ENCODE measurements at places on chromosomes 1 and 21.

DNA sequence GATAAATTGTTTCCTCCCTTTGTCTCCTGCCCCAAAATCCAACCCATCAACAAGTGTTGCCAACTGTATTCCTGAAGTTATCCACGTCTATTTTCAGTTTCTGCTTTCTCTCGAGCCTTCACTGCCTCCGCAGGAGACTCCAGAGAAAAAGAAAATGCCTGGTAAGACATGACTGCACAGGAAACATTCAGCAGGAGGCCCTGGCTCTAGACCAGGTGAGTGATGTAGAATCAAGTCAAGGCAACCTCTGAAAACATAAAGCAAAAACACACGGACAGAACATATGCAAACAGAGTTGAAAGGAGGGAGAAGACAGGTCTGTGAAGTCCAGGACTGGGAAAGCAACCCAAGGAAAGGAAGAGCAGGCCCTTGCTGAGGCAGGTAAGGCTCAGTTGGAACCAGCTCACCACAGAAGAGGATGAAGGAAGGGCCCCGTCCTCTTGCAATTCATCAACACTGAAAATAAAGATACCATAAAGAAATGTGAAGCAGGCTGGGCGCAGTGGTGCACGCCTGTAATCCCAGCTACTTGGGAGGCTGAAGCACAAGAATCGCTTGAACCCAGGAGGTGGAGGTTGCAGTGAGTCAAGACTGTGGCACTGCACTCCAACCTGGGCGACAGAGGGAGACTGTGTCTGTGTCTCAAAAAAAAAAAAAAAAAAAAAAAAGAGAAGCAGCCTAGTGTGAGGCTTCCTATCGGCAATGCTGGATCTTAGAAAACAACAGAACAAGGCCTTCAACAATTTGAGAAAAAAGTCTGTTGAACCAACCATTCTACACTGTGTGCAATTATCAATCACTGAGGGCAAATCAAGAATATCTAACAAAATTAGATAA, 8.8 kb downstream of the NOL9 start:
- peak; percentile 66 for ATAC-seq

- ATAC-seq: no peak
Observed at GRCh38 chr1:119288751-119289150, 79.8 kb upstream of the HAO2 start.

DNA sequence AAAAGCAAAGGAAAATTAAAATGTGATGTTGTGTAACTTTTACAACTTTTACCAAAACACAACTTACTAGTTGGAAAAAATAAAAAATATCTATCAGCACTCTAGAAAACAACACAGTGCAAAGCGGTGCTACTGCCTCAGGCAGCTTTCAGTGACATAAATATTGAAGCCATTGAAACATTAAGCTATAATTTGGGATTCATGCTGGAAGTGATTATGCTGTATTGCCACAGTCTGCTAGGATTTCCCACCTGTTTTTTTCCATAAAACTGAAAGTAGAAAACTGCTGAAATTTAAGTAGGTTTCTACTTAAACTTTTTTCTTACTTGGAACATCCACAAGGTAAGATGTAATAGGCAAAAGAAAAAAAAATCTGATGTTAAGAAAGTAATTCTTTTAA, 674.4 kb downstream of the KCNT2 start:
- ATAC-seq: no peak

GRCh38 chr1:15439325-15439724, 1.1 kb downstream of the CTRC start:
- no peak for ATAC-seq

DNA sequence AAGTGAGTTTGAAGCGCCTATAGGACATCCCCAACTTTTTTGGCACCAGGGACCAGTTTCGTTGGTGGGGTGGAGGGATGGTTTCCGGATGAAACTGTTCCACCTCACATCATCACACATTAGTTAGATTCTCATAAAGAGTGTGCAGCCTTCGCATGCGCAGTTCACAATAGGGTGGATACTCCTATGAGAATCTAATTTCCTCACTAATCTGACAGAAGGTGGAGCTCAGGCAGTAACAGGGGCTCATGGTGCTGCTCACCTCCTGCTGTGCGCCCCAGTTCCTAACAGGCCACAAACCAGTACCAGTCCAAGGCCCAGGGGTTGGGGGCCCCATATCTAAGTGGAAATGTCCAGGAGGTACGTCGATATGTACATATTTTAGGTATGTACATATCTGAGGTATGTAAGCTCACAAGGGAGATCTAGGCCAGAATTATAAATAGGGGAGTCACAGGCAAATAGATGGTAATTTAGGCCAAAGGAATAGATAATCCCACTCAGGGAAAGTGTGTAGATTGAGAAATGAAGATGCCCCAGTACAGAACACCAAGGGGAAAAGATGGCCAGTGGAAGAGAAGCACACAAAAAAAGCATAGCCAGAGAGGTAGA, 27.5 kb upstream of the RASAL2 start:
- no peak for ATAC-seq

DNA sequence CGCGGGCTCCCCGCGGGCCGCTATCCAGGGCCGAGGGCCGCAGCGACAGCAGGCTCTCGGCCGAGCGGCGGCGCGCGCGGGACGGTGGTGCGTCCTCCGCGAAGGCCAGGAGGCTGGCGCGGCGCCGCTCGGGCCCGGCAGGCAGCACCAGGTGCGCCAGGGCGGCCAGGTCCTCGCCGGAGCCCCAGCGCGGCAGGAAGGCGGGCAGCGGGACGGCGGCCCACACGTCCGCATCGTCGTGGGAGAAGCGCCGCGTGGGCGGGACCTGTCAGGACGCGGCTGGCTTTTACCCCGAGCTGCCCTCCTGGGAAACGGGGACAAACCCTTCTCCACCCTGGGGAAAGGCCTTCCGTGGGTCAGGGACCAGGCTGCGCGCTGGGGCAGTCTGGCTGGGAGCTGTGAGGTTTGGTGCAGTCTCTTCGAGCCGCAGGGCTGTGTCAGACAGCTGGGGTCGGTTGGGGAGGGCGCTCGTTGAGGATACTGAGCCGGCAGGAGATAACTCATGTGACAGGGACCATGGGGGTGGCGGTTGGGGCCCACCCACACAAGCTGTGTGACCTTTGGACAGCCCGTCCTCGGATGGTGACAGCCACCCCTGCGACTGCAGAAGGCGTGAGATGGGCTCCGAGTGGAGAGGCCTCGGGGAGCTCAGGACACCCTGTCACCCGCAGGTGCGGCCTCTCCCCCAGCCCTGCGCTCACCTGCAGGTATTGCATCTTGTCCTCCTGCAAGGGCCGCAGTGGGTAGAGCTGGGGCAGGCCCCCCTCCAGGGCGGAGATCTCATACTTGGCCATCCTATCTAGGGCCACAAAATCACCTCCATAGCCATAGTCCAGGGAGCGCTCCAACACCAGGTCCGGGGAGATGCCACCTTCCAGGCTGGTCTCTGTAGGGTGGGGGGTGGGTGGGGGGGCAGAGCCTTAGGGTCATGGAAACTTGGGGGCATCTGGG, 6.0 kb downstream of the HES3 start:
- ATAC-seq: no peak

DNA sequence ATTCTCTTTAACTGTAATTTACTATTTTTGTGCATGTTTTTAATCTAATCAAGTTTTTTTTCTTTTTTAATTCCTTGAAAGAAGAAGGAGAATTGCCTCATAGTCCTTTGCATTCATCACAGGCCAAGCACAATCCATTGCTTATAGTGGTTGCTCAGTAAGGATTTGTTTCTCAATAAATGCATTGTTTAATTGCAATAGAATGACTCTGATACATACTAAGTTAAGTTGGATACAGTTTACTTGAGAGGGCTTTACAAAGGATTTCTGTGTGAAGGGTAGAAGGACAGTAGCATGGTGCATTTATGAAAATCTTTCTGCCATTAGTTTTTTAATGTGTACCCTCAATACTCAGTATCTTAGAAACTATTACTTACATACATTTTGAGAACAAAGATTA, 186.2 kb downstream of the LRRIQ3 start:
- ATAC-seq: no peak

DNA sequence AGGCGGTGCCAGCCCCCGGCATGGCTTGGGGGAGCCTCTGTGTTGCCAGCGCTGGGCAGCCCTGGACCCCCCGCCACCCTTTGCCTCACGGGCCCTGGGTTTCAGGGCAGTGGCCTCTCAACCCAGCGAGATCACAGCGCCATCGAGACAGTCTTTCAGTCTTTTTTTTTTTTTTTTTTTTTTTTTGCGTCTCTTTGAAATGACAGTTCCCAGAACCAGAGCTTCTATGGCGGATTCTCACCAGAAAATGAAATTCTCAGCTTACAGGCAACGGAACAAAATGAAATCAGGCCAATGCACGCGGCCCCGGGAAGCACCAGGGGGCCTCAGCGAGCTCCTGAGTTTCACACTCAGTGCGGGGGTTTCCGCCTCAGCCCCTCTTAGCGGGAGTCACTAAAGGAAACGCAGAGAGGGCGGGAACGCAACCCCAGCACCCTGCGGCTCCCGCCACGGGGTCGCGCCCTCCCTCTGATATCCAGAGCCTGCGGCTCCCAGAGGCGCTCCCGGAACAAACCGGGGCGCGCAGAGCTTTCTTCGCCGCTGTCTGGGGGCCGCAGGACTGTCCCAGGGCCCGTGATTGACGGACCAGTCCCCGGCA, 8.0 kb upstream of the COL6A1 start:
- peak; percentile 41 for ATAC-seq

DNA sequence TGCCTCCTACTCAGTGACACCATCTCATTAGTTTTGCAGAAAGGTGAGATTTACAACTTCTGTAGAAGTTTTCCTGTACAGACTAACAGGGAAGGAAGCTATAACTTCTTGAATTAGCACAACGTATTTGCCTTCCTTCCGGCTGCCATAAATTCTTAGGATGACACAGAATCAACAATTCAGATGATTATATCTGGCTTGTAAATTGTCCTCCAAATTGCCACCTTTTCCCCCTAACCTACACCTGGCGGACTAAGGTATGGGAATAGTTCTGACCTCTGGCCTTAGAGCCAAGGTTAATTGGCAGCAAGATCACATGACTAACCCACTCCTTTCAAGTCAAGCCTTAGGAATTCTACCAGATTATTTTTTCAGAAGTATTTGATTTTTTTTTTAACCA, 284.3 kb downstream of the LMO4 start:
- ATAC-seq: no peak

- no peak for ATAC-seq
Observed at GRCh38 chr1:25017436-25018109, 87.5 kb upstream of the RUNX3 start.

DNA sequence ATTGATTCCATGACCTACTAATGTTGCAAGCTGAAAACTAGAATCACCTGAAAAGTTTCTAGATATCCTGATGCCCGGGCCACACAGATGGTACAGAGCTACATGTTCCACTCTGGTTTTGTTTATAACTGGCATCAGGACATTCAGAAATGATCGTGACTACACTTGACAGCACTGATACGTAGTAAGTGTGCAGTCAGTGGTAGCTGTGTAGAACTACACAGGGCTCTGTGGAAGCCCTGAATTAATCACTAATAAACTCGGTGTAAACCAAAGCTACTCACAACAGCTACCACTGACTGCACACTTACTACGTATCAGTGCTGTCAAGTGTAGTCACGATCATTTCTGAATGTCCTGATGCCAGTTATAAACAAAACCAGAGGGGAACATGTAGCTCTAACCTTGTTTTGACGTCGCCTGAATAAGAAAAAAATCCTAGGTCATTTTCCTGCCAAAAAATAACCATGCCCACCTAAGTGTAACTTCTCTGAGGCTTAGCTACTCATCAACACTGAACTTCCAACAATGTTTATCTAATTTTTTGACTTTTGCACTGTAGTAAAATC, 149.7 kb downstream of the TGFBR3 start:
- no peak for ATAC-seq

GRCh38 chr21:46110499-46111192, 12.7 kb downstream of the COL6A2 start:
- no peak for ATAC-seq

GRCh38 chr1:103945774-103946173, 196.1 kb downstream of the AMY1C start:
- ATAC-seq: no peak

GRCh38 chr1:207752456-207752998, 673 bp downstream of the CD46 start:
- ATAC-seq: peak; percentile 54

DNA sequence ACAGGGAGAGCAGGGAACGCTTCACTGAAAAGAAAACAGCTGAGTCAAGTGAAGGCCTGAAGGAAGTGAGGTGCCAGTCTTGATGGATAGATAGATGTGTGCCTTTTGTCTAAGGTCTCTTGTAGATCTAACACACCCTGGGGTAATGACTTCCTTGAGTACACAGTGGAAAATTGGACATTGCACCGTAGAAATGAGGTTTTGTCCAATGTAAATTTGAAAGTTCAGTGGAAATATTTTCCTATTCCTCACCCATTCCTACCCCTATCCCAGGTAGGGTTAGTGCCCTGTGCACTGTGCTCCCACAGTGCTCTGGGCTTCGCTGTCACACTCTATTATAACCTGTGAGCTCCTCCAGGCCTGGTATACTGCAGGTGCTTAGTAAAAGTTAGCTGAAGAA, 24.3 kb downstream of the ZMYND12 start:
- no peak for ATAC-seq

- ATAC-seq: no peak
Observed at GRCh38 chr1:107175102-107175909, 34.5 kb downstream of the NTNG1 start.

GRCh38 chr1:15684042-15684461, at the start of gene PLEKHM2:
Gene PLEKHM2, plus strand, starts transcription at chr1:15684320. Its CDS starts 239 bp downstream, at chr1:15684559.
- ATAC-seq: peak; percentile 13

DNA sequence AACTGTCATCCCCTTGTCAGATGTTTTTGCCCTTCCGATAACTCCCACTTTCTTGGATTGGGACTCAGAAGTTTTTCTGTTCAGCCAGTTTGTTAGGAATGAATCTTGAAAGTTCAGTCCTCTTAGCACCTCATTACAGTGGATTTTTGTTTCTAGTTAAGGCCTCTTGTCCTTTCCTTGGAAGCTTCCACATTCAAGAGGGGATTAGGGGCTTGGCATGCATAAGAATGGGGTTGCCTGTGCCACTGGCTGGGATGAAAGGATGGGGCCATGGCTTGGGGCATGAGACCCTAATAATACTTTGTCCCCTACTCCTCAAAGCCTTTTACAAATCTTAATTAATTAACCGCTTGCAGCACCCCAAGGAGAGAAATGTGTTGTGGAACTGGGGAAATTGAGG, 2.4 kb upstream of the DHDDS start:
- ATAC-seq: no peak

DNA sequence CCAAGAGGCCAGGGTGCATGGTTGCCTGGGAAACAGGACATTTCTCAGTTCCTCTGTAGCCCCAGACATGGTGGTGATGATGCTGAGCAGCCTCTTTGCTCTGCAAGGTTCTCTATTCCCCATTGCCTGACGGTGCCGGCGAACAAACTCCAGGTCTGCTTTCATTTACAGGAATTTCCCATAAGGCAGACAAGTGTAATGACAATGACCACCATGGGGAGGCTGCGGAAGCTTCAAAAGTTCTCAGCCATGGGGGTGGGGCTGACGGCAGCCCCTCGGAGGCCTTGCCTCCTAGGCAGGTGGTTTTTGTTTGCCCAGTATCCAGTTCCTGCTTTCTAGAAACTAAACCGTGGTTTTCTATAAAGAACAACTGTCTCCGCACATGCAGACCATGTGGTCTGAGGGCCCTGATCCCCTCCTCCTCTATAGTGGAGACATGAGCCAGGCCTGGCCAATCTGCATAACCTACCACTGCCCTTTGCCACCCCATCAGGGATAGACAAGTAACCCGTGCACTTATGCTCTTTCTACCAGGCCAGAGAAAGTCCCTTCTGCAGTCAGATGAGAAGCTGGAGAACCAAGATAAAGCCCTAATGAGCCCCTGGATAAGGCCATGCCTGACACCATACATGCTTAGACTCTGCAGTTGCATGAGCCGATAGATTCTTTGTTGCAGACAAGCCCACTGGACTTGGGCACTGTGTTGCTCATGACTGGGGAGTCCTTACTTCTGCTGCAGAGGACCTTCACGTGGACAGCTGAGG, 54.1 kb downstream of the LDLRAD2 start:
- no peak for ATAC-seq

All from esophagus mucosa (tissue), 1 donor.